Activated naive CD8-positive, alpha-beta T cell treated with anti-CD3 and anti-CD28 coated beads for 36 hours (primary cell): ENCODE measurements at places on chromosomes 16 and 17. TPM values are rescaled to one million over a fixed set of nuclear protein-coding genes. Genes with fewer than 3 reads are reported as not detected.

The DDX5 gene
- total RNA-seq = 745 TPM

The FOXN1 gene
- not detected for total RNA-seq

The FAM171A2 gene
- 0.19 TPM for total RNA-seq

The TSPAN10 gene
- 0.26 TPM for total RNA-seq

The SGF29 gene
- total RNA-seq = 30.0 TPM
